HT-29 (cell line): ENCODE measurements at places on chromosomes 3 and 15.

- DNase-seq, result no peak
Measured at GRCh38 chr15:27095886-27096624, 125.1 kb downstream of the GABRG3 start.

DNA sequence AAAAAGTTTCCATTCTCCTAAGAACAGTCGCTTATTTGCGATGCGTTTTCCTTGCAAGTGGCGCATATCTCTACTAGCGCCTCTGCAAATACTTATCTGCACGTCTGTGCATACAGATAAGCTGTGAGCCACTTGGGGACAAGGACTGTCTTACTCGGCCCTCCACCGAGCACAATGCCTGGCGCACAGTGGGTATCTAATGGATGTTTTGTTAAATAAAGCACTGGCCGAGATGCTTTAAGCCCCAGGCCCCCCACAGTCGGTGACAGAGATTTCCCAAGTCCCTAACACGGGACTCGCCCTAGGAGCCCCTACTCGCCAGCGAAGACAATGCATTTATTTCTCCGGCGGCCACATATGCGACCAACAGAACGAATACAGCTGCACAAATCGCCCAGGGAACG is 503 bp downstream of the HLTF start:
- no peak for DNase-seq

DNA sequence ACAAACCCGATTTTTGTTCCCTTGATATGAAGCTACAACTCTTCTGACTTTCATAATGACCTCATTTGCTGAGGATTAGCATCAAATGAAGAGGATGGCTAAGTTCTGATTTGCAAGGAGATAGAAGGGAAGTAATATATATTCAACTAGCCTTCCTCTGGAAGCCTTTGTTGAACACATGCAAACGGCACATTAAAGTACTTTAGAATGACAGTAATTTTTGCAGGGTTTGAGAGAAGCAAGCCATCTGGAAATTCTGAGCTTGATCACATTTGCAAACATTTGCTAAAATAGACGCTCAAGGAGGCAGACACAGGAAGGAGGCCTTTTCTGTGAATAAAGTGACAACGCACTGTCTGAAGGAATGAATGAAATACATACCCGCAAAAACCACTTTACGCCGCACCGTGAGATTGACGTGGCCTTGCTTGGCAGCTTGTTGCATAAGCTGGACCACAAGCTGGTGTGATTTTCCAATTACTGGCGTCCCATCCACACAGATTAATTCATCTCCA is 657.2 kb downstream of the MAGI1 start:
- DNase-seq, result no peak

- no peak for DNase-seq
Measured at GRCh38 chr15:72488558-72488957, 14.4 kb downstream of the ARIH1 start.

- peak; percentile 41 for DNase-seq
Measured at GRCh38 chr3:40800343-40800742, 275.6 kb downstream of the ZNF621 start.

- no peak for DNase-seq
Measured at GRCh38 chr15:49247556-49248110, 77.6 kb downstream of the GALK2 start.

DNA sequence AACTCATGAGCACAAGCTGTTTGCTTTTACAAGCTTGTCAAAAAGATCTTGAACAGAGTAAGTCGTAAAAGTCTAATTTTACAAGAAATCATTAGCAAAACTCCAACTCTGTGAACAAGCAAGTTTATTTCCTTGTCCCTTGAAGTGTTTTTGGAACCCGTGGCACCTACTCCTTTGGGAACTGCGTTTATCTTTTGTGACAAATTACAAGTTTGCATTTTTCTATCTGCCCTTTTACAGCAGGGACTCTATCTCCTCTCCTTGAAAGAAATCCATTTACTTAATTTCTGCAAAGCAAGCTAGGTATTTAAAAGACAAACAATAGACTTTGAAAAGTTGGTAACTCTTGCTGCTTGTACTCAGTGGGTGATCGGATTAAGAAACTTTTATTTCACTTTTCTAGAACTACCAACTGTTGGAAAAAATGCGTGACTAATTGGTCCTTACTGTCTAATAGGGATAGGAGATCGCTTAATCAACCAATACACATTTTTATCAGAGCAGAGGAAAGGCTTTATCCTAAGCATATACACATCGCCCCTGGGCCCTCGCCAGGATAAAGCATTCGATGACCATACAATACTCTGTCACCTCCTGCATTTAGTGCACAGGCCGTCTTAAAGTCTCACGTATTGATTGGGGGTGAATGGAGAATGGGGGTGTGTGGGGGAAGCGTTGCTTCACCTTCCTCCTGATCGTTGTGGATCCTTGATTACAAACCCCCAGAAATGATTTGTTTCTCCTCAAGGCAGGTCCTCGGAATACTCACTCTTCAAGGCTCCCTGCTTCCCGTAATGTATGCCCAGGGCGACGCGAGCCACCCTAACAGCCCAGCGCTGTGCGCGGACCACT is 1.7 kb downstream of the PRTG start:
- DNase-seq, result no peak

DNA sequence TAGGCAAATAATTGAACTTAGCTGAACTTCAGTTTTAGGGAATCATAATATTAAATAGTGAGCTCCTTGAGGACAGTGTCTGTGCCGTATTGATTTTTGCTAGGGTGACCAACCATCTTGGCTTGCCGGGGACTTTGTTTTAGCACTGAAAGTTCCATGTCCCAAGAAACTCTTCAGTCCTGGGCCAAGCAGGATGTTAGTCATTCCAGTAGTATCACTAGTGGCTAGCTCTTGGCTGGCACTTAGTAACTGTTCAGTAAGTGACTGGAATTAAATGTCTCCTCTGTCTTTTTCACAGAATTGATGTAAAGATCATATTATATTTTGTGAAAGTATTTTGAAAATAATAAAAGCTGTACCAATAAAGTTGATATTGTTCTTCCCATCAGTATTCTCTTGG is 42.3 kb downstream of the RSRC1 start:
- no peak for DNase-seq

- DNase-seq, result no peak
Measured at GRCh38 chr3:100465892-100466777, 26.3 kb upstream of the TMEM45A start.

- DNase-seq, result no peak
Measured at GRCh38 chr15:64524778-64525177, 64.4 kb downstream of the ZNF609 start.

DNA sequence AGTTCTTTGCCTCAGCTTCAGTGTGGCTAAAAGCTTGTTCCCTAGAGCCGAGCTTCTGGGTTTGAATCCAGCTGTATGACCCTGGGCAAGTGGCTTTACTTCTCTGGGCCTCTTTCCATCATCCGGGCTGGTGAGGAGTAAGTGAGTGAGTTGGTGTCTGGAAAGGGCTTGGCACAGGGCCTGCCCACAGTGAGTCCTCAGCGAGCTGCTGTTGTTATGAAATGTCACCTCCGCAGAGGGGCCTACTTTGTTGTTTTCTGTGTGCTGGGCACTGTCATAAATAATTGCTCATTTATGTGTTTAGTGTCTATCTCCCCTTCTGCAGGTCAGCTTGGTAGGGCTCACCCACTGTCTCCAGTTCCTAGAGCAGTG is 31.7 kb downstream of the SLC6A6 start:
- no peak for DNase-seq

DNA sequence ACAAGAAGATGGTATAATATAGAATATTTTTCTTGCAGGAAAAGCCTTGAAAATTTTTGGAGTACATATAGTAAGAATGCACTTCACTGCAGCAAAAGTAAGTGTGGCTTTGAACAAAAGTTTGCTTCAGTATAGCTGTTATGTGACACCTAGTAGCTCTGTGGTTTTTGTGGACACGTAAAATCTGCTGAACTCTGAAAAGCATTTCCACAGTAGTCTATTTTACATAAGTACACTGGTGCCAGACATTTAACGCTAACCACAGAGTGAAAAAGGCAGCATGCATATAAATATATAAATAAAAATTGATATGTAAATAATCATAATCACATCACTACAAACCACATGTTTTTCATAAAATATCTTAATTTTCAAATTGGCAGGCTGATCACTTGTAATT is 39.8 kb downstream of the CGGBP1 start:
- DNase-seq, result no peak
